ENCODE measurements at places on chromosomes 1 and 21.

GRCh38 chr1:197435224-197435623 is 167.2 kb downstream of the CRB1 start:
- no peak for DNase-seq

DNA sequence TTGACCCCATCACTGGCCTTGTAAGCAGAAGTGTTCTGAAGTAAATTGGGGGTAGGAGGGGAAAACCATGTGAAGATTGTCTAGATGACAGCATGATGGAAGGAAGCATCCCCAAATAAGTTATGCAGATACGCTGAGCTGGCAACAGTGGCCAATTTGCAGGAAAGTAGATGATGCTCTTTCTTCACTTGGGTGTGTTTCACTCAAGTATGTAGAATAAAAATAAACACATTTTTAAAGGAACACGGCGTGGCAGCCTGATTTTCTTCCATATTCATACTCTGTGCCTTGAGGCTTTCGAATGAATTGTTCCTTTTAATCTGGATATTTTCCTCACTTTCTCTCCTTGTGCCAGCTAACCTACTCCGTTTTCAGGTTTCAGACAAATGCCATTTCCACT is 295.5 kb upstream of the DPYD start:
- no peak for DNase-seq

GRCh38 chr21:25462517-25462971 is 144.7 kb downstream of the MRPL39 start:
- DNase-seq, result no peak

- no peak for DNase-seq
Measured at GRCh38 chr1:41728403-41729202, 190.1 kb downstream of the HIVEP3 start.

GRCh38 chr1:193767886-193768285 is 581.5 kb upstream of the B3GALT2 start:
- DNase-seq, result peak; percentile 14

GRCh38 chr1:153789478-153790034 is 14.3 kb downstream of the SLC27A3 start:
- DNase-seq, result no peak

DNA sequence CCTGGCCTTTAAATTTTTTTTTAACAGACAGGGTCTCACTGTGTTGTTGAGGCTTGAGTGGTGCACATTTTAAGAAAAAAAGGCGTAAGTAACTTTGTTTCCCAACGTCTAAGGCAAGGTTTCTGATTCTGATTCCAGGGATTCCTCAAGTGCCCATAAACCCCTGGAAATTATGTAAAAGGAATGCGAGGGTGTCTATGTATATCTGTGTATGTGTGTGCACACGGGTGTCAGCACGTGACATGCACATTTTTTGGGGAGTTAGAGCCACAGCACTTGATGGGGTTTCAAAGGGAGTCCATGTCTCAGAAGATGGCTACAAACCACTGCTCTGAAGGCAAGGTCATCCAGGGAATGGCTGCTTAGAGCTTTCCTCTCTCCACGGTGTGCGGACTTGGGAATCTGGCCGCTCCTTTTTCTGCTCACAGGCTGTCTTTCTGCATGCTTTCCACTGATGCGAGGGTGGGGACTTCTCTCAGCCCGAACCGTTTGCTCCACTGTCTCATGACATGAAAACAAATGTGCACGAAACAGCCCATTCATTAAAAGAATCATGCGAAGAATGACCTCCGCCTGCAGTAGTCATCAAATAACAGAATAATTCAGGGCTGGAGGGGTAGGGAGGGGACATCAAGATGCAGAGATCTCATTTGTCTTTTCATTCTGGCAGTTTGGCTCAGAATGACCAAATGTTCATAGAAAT is 18.7 kb upstream of the RERE start:
- no peak for DNase-seq

GRCh38 chr1:36572906-36573305 is 90.2 kb upstream of the CSF3R start:
- no peak for DNase-seq

GRCh38 chr1:180609643-180610555 is 21.9 kb upstream of the XPR1 start:
- no peak for DNase-seq

DNA sequence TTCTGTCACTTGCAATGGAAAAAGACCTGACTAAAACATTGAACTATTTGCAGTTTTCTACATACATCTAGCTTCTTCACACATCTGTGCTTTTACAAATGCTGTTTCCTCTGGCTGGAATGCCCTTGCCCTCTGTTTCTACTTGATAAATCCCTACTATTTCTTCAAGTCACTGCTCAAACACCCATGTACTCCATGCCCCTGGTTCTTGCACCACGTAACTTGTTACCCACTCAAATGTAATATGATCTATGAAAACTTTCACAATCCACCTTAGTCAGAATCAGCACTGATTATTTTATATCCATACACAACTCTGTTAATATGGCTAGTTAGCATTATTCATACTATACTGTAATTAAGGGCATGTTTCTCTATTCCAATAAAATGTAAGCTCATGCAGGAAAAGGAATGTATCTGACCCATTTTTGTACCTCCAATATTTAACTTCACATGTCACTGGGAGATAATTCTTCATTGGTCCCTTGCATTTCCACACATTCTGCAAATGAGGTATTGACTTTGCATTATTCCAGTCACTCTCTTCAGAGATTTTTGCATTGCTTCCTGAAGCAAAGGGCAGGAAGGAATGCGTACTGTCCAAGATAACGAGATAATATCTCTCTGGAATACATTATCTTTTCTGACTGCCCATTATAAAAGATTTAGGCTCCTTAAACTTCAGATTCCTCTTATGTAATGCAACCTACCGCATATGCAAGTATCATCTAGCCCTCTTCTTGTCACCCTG is 158.3 kb downstream of the COL24A1 start:
- no peak for DNase-seq

- no peak for DNase-seq
Measured at GRCh38 chr1:86888327-86888726, 25.6 kb downstream of the SELENOF start.

DNA sequence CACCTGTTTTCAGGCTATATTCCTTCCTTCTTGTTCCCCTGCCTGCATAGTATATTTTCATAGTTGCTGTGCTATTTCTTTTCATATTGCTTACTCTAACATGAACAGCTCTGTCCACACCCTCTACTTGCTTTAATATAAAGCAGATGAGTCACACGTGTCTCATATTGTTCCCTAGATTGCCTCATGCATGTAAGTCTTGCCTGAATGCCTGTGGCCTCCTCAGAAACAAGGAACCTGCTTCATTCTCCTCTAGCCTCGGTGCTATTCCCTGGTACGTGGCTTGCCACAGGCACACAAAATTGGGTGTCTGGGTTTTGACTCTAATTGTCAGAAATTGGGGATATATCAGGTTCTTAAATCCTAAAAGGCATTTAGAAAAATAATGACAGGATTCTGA is 16.5 kb upstream of the PKP1 start:
- DNase-seq, result no peak

DNA sequence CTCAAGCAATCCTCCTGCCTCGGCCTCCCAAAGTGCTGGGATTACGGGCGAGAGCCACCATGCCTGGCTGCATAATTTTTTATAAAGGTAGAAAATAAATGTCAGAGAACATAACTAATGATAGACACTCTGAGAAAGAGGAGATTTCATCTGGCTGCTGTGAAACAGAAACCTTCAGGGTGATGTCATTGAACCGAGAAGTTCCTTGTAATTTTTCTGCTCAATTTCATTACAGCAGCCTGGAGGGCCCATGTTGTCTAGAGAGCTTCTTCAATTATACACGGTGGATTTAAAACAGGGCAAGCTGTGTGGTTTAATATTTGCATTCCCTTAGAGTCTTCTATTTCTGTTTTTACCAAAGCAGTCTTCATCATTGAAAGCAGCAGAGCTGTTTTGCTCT is 64.3 kb upstream of the MORC3 start:
- no peak for DNase-seq

- no peak for DNase-seq
Measured at GRCh38 chr1:156942576-156942975, 22.1 kb downstream of the LRRC71 start.

GRCh38 chr1:100277866-100278265 is 11.8 kb downstream of the RTCA start:
- no peak for DNase-seq

DNA sequence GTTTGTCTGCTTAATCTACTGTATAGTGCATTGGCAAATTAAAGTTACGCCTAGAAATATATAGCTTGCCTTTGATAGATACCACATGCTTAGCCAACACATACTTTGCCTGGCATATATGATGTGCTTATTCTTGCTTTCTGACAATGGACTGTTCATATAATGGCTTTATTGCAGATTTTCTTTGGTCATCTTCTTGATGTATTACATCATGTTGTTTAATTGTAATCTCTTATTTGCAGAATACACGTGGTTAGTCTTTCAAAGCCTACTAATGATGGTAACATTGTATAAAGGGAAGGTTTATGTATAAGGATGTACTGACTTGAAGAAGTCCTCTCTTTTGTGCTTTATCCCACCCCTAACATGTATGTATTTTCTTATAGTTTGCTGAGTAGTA is 201.5 kb downstream of the PDE4B start:
- no peak for DNase-seq

- no peak for DNase-seq
Measured at GRCh38 chr1:112911506-112912220, 44.3 kb downstream of the SLC16A1 start.

- no peak for DNase-seq
Measured at GRCh38 chr1:19066248-19066873, 109.9 kb upstream of the IFFO2 start.

DNA sequence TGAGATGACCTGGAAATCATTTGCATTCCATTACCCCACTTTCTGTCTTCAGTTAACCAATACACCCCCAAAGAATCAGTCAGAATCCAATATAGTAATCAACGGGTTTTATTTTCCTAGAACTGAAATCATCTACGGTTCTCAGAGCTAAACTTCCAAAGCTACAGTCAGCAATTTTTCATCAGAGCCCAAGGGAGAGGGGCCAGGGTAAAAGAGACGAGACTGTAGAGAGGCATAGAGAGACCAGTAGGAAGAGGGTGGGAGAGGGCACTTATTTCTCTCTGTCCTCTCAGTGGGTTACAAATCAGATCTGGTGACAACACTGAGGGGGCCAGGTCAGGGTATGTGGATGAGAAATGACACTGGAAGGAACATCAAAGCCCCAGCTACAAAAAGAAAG is 1.1 kb upstream of the MRPL24 start:
- DNase-seq, result no peak

DNA sequence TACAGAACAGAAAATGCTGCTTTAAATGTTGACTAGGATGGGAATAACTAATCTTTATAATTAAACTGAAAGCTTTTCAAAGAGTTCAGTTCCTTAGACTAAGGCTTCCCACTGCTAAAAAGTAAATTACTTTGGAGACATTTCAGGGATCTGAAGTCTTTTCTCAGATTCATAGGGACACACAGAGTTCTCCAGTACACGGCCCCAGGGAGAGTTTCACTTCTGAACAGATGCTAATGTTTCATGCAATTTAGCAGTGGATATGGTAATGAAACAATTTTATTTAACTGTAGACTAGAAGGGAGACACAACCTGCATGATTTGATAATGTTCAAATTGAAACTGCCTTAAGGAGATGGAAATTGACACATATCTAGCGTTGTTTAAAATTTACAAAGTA is 1282.6 kb downstream of the NCAM2 start:
- DNase-seq, result no peak

DNA sequence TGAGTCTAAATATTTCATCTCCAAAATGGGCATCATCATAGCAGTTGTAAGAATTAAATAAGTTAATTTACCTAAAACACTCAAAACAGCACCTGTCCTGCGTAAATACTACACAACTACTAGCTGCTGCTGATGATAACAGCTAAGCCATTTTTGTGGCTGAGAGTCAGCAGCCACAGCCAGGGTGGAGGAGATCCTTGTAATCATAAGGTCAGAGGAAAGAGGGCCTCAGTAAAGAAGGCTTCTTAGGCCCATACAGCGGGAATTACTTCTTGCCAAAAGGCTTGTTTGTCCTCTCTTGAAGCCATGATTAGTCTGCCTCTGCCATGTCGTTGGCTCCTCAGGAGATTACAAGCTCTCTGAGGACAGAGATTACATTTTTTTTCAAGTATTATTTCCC is 245.0 kb downstream of the FGGY start:
- no peak for DNase-seq

DNA sequence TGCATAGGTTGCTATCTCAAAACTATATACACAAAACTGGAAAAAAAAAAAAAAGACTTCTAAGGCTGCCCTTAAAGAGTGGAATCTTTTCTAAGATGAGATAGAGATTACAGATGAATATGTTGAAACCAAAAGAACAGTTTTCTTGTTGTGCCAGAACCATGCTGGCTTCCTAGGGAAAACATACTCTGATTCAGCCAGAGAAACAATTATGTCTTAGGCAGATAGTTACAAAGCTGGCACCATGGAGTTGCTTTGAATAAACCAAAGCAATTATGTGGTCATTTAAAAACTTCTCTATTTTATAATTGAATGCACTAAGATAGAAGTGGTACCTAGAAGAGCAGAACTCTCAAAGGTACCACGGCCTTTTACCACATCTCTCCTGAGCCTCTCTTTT is 341.3 kb downstream of the PDE4B start:
- no peak for DNase-seq

GRCh38 chr1:88060750-88061491 is 623.2 kb upstream of the PKN2 start:
- no peak for DNase-seq

GRCh38 chr1:155320252-155320651 is 442 bp upstream of the RUSC1 start:
- no peak for DNase-seq

DNA sequence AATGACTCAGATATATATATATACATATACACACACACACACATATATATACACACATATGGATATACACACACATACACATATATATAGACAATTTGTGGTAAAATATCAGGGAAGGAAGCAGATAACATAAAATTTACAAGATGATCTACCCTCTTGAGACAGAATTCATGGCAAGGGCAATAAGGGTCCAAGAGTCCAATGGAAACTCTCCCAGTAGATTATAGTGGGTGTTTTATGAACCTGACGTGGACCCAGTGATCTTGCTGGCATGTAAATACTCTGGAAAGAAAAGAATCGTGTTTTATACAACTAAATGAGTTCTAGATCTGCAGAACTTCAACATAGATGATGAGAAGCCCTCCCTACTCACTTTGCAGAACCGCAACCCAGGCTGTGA is 49.3 kb downstream of the DENND1B start:
- DNase-seq, result no peak

DNA sequence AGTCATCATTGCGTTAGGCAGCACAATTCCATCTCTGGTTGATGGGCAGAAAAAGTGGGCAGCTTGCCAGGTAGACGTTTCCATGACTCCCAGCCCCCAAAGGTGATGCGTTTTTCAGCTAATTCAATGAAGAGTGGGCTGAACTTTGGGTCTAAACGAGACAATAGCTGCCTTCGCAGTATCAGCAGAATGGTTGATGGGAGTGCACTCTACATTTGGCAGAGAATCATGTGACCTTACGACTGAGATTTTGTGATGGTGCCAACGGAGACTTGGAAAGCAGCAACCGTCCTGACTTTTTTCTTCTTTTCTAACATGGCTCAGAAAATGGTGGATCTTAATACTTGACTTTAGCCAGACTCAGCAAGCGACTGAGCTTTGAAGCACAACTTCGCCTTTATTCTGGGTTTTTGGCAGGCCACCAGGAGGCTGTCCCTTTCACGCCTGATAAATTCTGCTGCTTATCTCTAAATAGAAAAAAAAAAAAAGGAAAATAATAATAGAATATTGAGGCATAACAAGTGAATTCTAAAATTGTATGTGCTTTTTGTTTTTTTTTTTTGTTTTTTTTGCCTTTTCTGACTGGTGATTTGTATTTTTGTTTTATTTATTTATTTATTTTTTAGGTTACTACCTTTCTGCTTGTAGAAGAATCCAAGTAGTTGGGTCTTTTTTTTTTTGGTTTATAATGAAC is 804.8 kb downstream of the USP25 start:
- no peak for DNase-seq

GRCh38 chr1:116203920-116204319 is 92.7 kb downstream of the MAB21L3 start:
- no peak for DNase-seq
